ENCODE measurements at places on chromosomes 2 and 18.

- no peak for DNase-seq
Measured at GRCh38 chr2:241562269-241562891, 3.8 kb downstream of the BOK start.

GRCh38 chr2:27221166-27221565 is 4.0 kb downstream of the CAD start:
- DNase-seq: no peak

GRCh38 chr2:10369269-10370255 is 66.9 kb downstream of the HPCAL1 start:
- no peak for DNase-seq

- DNase-seq: no peak
Measured at GRCh38 chr2:235592430-235592829, 98.6 kb downstream of the AGAP1 start.

DNA sequence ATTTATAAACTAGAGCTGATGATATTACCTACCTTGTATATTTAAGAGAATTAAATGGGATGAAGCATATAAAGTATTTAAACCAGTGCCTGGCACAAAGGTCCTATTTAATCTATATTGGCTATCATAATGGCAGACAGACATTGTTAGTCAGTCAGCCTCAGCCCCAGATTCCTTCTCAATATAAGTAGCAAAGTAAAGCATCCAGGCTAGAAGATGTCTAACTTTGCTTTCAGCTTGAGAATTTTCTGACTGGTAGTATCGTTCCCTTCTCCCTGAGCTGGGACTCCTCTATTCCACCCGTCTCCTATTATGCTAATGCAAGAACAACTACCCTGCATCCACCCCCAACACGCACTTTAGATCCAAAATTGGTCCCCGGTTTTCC is 215.7 kb upstream of the SIX2 start:
- no peak for DNase-seq

- no peak for DNase-seq
Measured at GRCh38 chr2:119402106-119402505, 29.5 kb upstream of the TMEM37 start.

- no peak for DNase-seq
Measured at GRCh38 chr18:63145851-63146555, 173.6 kb downstream of the BCL2 start.

DNA sequence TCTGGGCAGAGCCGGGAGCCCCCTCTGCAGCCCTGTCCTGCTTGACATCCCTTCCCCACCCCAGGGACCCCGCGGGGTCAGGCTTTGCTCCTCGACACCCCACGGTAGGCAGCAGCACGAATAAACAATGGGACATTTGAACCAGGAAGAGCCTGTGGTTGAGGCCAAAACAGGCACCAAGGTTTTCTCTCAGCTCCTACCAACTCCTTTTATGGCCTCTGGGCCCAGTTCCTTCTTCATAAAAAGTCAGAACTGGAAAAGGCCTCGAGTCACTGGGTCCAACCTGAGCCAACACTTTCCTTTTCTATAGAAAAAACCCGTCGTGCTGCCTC is 20.6 kb downstream of the TEX44 start:
- DNase-seq: peak; percentile 51

- peak; percentile 66 for DNase-seq
Measured at GRCh38 chr2:12057436-12058166, 311.2 kb downstream of the LPIN1 start.

DNA sequence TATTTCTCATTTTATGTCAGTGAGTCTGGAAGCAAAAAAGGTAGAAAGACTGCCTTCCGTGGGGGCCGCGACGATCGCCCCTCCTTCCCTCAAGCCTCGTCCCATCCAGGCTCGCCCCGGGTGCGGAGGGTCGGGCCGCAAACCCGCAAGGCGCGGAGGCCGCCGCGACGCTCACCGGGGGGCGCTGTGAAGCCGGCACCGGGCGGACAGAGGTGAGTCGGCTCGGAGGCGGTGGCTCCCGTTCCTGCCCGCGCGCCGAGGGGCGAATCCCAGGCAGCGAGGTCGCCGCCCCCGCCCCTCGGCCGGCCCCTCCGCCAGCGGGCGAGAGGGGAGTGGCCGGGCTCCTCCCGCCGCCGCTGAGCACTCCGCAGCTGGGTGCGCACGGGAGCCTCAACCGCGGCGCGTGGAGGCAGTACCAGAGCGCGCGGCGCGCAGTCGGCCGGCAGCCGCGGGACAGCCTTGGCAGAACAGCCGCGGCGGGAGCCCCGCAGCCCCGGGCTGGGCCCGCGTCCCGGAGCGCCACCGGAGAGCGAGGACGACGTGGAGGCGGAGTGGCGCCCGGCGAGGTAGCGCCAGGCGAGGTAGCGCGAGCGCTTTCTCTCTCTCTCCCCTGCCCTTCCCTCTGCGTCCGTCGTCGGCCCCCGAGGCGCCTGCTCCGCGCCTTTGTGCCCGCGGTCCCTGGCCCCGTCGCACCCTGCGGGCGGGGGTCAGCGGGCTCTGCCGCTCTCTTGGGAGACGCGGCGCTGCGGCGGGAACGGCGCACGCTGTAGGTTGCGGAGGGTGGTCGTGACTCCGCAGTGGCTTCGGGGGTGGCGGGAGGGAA is at the start of gene MYO1B:
MYO1B (plus strand) TSS at position 359 of the 823 bp plus-strand sequence. CDS start 31,492 bp downstream, outside the sequence.
- peak; percentile 72 for DNase-seq

GRCh38 chr18:9015689-9016088 is 86.8 kb upstream of the NDUFV2 start:
- DNase-seq: no peak

- no peak for DNase-seq
Measured at GRCh38 chr2:63742580-63742976, 99.1 kb upstream of the UGP2 start.

- no peak for DNase-seq
Measured at GRCh38 chr18:370751-371608, 103.1 kb upstream of the THOC1 start.

DNA sequence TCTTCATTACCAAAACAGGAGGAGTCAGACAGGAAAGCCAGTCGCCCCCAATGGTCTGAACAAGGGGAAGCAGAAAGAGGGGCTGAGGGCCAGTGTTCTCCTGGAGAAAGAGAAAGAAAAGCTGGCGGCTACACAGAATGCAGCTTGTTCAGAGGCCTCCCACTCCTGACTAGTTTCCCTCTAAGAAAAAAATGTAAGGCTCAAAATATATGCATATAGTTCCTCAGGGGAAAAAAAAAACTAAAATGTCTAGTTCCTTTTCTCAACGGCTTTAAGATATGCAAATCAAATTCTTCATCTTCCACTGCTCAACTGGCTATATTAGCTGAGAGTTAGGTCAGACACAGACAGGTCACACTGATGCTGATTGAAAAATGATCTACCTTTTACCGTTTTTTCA is 18.6 kb downstream of the MBOAT2 start:
- no peak for DNase-seq

DNA sequence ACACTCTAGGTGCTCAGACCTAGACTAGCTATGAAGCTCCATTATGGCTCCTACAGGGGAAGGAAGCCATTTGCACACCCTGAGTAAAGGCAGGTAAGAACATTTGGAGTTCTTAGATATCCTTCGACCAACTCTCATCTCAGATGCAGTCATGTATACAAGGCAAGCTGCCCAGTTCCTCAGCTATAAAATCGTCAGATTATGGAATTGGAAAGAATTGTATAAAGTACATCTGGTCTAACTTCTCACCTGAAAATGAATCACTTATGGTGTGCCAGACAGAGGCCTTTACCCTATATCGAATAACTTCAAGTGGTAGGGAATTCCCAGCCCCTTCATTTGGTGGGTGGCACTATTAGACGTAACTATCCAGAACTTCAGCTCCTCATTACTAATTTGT is 79.3 kb downstream of the VIT start:
- DNase-seq: no peak

DNA sequence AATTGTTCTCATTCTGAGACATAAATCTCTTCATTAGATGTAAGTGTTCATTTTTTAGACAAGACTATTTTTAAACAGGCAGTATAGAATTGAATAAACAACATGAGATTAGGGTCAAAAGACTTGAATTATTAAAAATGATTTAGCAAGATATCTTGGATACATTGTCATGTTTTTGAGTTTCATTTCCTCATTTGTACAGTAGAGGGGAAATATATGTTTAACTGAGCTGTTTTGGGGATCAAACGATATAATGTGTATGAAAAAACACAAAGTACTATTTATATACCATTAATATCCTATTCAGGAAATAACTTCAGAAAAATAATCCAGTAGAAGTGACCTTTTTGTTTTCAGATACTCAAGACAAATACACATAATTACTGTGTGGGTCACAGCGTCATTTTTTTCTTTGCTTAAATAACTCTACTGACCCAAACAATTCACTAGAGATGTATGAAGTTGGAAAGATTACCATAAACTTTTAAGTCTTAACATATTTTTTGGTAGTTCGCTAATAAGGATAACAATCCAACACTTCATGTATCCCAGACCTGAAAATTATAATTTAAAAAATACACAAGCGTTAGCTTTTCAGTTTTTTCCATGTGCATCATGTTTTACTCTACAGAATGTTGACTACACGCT is 896 bp upstream of the ASXL3 start:
- DNase-seq: no peak

- no peak for DNase-seq
Measured at GRCh38 chr2:174664084-174664759, 66.6 kb upstream of the WIPF1 start.

DNA sequence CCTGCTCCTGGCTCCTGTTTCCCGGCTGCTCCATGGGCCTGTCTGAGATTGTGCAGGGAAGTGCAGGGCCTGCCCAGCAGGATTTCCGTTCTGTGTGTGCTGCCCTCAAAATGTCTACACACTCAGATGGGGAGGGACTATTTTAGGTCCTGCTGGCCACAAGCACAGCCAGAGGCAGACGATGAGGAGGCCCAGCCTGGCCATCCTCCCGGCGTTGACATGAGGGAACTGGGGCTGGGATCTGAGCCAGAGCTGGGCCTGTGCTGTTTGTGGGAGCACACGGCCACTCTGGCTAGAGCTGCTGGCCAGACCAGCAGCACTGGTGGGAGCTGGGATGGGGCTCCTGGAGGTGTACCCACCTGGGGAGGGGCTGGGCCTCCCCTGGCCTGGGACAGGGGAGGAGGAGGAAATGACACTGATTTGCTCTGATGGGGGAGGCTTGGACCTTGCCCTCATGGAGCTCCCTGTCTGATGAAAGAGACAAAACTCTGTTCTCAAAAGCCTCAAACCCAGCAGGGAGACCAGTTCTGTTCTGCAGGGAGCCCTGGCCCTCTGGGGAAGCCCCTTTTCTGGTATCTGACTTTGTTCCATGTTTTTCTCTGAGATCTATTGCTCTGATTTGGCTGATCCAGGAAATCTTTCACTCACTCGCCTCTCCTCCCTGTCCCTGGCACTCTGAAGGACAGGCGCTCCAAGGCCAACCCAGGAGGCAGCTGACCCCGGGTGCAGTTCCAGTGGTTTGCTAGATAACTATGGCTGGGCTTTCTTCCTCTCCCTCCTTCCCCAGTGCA is 161.8 kb downstream of the DYSF start:
- peak; percentile 9 for DNase-seq

DNA sequence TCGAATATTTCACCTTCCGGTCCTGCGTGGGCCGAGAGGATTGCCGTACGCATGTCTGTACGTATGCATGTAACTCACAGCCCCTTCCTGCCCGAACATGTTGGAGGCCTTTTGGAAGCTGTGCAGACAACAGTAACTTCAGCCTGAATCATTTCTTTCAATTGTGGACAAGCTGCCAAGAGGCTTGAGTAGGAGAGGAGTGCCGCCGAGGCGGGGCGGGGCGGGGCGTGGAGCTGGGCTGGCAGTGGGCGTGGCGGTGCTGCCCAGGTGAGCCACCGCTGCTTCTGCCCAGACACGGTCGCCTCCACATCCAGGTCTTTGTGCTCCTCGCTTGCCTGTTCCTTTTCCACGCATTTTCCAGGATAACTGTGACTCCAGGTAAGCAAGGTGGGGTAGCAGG is at the start of gene SERPINB5:
SERPINB5 (plus strand) TSS at position 291 of the 400 bp plus-strand sequence. CDS start 7,471 bp downstream, outside the sequence.
- DNase-seq: no peak

- DNase-seq: no peak
Measured at GRCh38 chr2:114222344-114222743, 220.1 kb upstream of the DPP10 start.

- DNase-seq: no peak
Measured at GRCh38 chr18:63180971-63181376, 138.6 kb downstream of the BCL2 start.

DNA sequence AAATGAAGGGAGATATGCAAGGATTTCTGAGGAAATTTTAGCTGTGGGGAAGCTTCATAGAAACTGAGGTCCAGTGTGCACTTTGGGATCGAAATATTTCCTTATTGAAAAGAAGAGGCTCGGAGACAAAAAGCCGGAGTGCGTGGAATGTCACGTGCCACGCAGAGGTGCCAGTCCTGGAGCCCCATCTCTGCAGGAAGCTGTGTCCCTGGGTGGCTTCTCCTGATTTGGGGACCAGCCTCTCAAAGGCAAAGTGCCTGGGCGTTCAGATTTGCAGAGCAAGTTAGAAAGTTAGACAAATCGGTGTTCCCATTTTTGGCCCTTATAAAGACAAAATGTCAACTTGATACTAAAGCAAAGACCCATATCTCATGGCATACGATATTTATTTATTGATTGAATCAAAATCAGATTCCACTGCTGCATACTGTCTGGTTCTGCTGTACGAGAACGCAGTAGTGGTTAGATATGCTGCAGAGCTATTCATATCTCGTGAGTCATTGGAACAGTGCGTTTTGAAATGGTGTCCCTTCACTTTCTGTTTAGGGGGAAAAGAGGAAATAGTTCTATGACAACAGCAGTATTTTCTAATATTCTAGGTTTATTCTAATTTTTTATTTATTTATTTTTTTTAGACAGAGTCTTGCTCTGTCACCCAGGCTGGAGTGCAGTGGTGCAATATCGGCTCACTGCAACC is 9.1 kb upstream of the ATG16L1 start:
- DNase-seq: no peak

- DNase-seq: no peak
Measured at GRCh38 chr18:52437161-52437560, 97.2 kb downstream of the DCC start.
